ENCODE measurements at places on chromosomes 4 and X.

DNA sequence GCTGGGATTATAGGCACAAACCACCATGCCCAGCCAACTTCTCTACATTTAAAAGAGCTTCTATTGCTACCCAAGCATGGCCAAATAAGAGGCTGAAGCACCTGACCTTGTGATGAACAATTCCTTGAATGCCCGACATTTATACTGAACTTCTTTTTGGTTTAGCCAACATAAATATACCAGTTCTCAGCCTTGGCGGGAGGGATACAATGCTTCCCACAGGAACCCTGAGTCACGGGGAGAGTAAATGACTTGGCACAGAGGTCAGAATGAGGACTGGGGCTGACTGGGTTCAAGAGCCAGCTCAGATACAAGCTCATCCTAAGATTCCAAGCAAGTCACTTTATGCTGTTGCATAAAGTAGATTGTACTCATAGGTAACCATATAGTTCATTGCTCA, 6.1 kb downstream of the HOPX start:
- DNase-seq: no peak

- DNase-seq: no peak
Measured at GRCh38 chrX:19863857-19864223, 23.6 kb downstream of the SH3KBP1 start.

DNA sequence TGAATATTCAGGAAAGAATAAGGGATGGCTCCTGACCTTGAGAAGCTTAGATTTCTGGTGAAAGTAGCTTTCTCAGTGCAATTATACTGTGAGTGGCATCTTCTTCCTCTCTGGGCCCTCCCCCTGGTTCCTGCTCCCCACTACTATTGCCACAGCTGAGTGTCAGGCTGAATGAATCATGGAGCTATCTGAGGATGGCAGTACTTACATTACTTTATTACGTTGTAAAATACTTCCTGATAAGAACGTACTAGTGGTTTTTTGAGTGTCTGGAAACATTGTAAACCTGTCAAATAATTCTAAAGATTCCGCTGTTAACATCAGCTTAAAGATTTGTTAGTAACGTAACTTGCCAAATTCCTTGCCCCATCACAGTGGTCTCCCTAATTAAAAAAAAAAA, 36.2 kb downstream of the ARHGAP10 start:
- DNase-seq: no peak

GRCh38 chr4:177401658-177402273, 40.5 kb downstream of the AGA start:
- no peak for DNase-seq

GRCh38 chr4:8893227-8893623, 21.6 kb upstream of the HMX1 start:
- DNase-seq: no peak

DNA sequence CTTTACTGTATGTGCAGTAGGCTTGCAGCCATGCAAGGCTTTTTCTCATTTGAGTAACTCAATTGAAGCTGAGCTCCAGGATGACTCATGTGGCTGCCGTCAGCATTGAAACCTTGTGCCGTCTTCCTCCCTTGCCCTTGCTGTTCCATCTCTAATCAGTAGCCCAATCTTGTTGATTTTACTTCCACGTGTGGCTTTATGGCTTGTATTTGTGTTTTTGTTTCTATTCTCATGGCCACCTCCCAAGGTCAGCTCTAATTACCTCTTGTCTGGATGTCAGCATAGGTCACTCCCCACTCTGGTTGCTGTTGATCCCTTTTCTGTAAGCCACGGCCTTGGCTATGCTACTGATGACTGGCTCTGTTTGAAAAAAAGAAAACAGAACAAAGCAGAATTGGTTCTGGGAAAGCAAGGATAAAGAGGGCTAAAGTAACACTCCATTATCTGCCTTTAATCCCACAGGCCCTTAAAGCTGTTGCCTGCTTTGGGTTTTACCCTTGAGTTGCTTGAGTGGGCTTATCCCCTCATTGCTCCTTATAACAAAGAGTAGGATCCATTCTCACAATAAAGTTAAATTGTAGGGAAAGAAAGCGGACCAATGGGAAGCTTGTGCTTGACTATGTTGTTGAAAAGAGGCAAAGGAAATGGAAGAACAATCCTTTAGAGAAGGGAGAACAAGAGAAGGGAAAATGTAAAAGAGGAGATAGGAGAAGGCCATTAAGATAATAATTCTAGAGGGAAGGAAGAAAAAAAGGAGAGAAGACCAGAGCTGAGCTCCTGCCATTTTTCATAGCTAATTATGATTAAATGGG, 173.9 kb upstream of the PGRMC2 start:
- DNase-seq: peak; percentile 32

DNA sequence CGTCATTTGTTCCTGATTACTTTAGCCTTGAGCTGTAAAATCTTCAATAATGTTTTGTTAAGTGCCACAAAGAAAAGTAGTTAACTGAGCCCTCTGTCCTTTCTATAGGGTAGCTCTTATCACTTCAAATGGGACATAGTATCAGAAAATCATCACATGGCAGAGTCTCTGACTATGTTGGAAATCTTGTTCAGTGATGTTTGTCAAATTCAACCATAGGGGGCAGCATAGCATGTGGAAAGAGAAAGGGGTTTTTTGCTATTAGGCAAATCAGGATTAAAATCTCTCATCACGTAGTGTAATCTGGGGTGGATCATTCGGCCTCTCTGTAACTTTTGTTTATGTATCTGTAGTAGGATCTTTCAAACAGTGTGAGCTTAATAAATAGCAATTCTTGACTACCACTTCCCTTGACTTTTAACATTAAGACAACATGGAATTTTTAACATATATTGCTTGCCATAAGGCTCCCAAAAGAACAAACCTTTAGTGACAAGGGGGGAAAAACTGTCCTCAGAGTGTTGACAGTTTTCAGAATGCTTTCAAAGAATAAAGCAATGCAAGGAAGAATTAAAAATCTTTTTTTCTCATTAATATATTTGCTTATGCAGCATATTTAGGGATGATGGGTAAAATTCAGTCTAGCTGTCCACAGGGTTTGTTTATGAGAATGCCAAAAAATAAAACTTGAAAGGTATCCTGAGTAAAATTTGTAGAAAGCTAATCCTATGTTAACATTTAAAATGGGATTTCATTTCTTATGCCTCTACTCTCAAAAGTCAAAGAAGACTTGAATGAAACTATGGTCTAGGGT, 127.2 kb downstream of the FBXW7 start:
- DNase-seq: no peak

DNA sequence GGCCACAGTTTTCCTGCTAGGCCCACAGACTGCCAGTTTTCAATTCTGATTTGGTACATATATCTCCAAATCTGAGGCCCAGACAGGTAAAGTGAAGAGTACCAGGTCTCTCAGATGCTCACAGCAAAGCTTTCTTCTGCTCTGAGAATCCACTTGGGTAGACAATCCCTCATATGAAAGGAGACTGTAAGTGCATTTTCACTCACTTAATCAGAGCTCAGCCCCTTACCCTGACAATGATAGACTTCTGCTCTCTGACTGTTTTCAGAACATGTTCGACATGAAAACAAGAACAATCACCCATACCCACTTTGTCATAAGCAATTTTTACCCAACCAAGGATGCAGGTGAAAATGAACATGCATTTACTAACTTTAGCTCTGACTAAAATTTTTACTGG, 7.1 kb downstream of the GPRIN3 start:
- no peak for DNase-seq

DNA sequence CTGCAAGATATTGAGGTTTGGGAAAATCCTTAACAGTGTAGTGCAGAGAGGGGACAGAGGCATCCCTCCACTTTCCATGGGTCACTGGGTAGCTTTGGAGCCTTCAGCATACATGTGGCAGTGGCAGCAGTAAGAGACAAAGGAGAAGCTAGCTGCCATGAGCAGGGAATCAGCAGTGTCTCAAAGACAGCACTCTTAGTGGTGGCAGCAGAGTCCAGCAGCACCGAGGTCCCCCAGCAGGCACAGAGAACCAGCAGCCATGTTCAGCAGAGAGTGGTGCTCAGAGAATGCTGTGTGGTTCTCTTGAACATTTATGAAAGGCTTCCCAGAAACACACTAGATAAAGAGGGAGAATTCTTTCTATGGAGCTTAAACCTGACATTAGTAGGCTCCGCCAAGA, 308.5 kb downstream of the CENPC start:
- no peak for DNase-seq

DNA sequence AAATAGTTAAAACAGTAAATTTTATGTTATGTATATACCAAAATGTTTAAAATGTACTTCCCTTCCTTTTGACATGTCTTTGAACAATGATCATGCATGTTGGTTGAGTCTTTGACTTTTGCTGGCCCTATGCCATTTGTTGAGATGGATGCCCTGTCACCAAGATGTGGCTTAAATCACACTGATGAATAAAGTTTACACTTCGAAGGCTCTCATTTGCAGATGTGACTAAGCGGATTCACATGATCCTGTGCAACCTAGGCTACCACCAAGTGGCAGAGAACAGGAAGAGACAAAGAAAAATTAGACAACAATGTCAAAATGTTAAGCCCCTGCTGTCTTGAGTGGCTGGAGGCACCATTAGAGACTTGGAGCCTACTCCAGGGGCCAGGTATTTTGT, 139.9 kb downstream of the RAB28 start:
- no peak for DNase-seq

DNA sequence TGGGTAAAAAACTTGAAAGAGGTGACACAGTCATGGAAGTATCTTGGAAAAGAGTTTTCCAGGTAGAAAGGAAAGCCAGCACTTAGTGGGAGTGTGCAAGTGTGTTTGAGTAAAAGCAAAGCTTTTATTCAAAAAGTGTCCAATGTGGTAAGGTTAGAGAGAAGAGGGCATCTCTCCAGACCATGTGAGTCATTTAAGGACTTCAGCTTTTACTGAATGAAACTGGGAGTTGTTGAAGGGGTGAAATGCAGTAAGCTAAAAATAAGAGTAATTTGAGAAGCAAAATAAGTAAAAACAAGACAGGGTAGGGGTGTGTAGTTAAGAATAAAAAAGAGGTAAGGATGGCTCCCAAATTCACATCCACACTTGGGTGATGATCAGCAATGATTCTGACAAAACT, 238.9 kb downstream of the SLC7A11 start:
- DNase-seq: no peak

DNA sequence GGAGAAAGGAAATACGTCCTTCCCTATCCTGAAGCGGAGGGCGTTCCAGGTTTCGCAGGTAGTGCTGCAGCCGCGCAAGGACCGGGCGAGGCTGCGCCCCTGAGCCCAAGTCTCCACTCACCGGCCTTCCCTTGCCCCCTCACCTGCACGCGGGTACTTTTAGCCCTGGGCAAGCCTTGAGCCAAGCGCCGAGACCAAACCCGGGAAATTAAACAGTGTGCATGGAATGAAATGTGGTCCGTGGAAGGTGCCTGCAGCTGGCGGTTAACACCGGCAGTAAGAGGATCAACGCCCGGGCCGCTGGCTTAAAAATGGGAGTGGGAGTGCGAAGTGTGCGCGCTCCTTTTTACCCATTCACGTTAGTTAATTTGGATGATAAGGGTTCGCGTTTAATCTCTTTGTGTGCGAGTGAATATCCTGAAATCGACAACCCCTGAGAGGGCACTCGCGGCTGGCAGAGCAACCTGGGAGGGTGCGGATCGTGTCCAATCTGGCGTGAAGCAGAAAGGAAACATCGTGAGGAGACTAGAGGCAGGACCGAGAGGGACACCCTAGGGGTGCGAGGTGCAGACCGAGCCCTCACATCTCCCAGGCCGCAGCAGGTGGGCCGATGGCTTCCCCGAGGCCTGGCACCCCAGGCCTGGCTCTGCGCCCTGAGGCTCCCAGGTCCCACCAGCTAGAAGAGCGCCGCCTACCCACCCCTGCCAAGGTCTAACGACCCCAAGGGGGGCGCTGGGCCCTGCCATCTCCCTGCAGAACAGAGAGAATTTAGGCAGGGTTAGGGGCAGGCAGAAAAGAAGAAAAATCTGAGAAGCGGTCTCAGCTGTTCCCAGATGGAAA, 2.0 kb upstream of the HELT start:
- no peak for DNase-seq

GRCh38 chr4:17283832-17284231, 228.1 kb downstream of the QDPR start:
- no peak for DNase-seq

- DNase-seq: no peak
Measured at GRCh38 chr4:35138449-35138848, 1105.9 kb downstream of the ARAP2 start.

GRCh38 chr4:177008836-177009501, 216.2 kb upstream of the VEGFC start:
- no peak for DNase-seq

All from tibial nerve (tissue), 4 donors.